ENCODE measurements at places on chromosomes 2 and 18.
A peak's percentile ranks its signal among the peaks of the same experiment; 100 is the strongest.

GRCh38 chr2:203715744-203716143 is 9.3 kb downstream of the CD28 start:
- no peak for DNase-seq

DNA sequence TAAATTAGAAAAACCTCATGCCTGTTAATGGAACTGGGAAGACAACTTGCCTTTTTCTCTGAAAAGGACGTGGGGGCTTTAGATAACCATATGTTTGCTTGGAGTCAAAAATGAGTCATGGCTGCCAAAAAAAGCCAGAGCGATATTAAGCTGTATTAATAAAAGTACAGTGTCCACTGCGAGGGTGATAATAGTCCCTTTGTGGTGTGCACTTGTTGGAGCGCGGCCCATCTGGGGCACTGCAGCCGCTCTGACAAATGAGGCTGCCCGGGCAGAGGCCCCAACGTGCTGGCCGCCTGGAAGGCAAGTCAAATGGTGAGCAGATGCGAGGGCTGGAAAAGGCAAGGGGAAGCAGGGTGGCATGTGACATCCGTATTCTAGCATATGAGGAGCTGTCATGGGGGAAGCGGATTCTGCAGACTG is 103.3 kb upstream of the NCK2 start:
- no peak for DNase-seq

- peak; percentile 34 for DNase-seq
These were observed 28.2 kb downstream of the SDC1 start for GRCh38 chr2:20196657-20197161.

DNA sequence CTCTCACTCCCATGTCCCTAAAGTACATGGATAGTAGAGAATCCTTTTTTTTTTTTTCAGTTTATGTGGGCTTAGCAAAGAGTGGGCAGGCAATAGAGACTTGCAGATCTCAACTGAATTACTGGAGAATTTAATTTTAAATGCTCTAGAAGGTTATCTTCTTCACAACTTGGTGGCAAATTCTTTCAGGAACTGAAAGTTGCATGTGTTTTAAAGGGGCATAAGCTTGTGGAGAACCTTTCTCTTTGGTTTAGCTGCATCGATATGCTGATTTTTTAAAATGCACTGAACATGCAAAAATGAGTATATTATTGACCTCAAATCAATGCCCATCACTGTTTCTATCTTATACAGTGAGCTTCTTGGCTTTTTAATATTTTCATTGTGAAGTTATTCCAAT is 24.9 kb upstream of the GALNT3 start:
- no peak for DNase-seq

GRCh38 chr2:30661173-30662107 is 145.8 kb downstream of the CAPN13 start:
- no peak for DNase-seq

DNA sequence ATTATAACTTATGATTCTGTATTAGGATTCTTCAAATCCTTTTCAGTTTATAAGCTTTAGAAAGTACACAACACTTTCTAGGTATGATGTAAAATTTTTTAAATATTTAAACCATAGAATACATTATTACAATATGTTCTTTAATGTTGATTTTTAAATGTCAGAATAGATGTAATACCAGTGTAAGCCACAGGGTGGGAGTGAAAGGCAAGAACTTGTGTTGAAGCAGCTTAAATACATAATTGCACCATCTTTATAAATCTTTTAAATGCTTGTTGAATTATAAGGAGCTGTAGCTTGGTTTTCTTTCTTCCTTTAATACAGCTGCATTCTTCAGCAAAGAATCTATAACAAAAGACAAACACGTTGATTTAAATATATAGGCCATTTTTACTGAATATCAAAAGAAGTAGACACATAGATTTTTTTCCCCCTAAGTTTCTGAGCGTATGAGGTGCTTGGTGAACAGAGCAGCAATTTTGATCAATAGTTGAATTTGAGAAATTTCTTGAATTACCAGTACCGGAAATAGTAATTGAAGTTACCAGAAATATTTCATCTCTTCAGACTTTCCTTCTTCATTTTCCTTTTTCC is 63.0 kb downstream of the TANK start:
- peak; percentile 73 for DNase-seq

GRCh38 chr2:33146102-33146501 is 199.3 kb downstream of the LTBP1 start:
- no peak for DNase-seq

GRCh38 chr18:37173384-37173783 is 344.5 kb downstream of the KIAA1328 start:
- no peak for DNase-seq

DNA sequence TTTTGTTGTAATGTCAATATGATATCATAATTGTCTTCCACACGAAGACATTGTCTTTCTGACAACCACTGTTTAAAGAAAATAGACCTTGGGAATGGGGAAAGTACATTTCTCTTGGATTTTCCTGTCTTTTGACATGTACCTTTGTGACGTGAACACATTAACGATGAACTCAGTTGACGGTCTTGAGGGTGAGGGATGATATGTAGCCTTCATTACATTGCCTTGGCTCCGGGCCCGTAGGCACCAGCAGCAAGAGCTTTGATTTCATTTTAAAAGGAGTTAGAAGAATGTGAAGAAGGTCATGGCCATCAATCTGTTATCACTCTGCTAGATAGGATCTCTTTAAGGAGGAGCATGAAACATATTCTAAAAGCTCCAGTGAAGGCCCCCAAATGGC is 80.9 kb downstream of the LYPD6B start:
- DNase-seq = no peak

DNA sequence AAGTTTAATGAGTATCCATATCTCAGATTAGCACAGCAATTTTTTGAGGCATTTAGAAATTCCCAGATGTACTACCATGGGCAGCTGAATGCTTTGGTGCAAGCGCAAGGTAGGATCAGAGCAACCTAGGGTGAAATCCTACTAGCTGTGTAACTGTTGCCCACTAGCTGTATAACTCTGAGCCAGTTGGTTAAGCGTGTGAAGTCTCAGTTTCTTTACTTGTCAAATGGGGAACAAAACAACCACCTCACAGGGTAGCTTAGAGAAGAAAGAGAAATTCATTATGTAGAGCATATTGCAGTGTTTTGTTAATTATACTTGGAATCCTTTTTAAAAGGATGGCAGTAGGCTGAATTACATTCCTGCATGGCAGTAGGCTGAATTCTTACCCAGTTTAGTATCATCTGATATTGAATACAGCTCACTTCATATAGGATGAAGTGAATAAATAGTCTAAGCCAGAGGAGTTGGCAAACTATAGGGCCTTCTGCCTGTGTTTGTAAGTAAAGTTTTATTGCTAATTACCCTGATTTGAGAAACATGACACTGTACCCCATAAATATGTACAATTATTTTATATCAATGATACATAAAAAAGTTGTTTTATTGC is 180.7 kb downstream of the PLCL1 start:
- no peak for DNase-seq

DNA sequence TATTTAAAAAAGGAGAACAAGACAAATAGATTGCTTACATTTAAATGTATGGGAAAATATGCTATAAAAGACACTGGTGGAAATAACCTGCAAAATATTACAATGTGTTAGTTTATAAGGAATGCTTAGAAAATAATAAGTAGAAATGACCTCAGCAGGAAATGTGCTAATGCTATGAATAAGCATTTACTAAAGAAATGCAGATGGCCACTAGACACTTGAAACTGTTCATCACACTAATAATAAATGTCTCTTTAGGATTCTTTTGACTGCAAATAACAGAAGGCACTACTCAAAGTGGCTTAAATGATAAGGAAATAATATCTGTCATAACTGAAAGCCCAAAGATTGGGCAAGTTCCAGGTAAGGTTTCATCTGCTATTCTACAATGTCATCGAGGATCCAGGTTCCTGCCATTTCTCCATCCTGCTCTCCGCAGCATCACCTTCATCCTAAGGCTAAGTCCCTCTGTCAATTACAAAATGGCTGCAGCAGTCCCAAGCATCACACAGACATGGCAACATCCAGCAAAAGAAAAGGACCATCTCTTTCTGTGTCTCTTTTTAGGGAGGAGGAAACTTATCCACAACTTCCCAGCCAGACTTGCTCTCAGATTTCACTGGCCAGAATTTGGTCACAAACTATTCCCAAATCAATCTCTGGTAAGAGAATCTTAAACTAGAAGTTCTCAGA is 21.9 kb downstream of the METTL8 start:
- no peak for DNase-seq

GRCh38 chr18:9952633-9953416 is 39.0 kb downstream of the VAPA start:
- no peak for DNase-seq

DNA sequence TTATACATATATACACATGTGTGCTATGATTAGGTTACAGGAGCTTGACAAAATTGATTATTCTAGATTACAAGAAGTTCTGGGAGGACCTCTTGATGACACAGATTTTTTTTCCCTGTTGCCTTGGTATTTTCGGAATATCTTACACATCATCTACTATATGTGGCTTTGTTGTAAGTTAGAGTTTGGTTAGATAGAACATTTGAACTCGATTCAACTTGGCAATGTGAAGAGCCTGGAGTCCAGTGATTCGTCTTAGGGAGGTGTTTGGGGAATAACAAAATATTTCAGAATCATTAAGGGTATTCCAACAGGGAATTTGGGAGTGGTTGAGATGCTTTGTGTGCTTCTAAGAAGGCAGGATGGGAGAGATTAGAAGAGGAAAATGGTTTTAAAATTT is 39.3 kb upstream of the EFEMP1 start:
- DNase-seq = no peak

- no peak for DNase-seq
These were observed 31.1 kb downstream of the DRC1 start for GRCh38 chr2:26432859-26433258.

DNA sequence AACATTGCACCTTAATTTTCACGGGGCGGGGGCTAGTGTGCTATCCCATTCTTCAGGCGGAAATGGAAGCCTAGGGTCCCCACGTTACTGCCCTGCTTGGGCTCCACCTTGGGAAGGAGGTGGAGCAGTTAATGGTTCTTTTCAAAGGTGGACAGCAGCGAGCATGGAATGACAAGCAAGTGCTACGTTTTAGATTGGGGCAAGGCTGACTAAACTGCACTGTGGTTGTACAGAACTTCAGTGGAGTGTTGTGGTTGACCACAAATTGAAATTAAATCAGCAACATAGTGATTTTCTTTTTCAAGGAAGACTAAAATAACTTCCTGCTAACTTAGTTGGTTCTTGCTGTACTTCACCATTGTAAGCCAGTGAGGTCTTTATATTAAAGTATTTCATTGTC is 47.0 kb downstream of the CHRNA1 start:
- peak; percentile 42 for DNase-seq

DNA sequence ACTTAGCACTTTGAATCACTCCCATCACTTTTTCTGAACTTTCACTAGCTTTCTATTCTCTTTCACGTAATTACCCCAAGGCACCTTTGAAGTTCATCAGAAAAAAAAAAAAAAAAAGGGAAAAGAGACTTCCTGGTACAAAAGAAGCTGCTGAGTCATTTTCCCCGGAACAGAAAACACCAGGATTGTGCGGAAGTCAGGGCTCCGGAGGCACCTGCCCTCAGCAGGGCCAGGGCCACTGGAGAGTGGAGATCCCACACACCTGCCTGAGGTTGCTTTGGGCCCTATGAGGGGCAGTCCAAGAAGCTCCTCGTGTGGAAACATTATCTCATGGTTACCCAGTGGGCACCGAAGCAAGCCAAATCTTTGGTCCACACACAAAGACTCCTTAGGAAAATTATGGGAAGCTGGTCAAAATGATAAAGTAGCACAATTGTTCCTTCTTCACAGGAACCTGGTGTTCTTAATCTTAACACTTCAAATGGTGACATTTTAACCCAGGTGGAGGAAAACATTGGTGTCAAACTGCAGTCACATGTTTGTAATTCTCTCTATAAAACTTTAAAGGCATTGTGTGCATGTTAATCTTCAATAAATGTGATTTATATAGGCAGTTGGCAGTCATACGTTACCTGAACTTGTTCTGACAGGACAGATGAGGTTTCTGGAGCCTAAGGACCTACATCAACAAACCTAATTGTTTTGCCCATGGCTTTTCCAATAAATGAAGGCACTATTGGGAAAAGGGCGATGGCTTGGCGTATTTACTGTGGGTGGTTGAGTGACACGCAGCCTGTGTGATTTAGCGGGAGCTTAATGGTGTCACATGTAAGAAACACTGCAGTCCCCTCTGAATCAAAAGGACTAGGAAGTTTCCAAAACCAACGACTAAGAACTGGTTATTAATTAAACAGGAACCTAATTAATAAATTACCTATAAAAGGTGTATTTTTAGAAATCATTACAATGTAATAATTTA is 23.4 kb upstream of the FAM110C start:
- no peak for DNase-seq

Data from SK-N-MC (cell line).